ENCODE measurements at places on chromosomes 11 and 22.

- DNase-seq: no peak
These were observed 114.3 kb downstream of the CD44 start for GRCh38 chr11:35253237-35253636.

GRCh38 chr22:28716686-28717085 is 24.9 kb downstream of the CHEK2 start:
- DNase-seq: no peak

DNA sequence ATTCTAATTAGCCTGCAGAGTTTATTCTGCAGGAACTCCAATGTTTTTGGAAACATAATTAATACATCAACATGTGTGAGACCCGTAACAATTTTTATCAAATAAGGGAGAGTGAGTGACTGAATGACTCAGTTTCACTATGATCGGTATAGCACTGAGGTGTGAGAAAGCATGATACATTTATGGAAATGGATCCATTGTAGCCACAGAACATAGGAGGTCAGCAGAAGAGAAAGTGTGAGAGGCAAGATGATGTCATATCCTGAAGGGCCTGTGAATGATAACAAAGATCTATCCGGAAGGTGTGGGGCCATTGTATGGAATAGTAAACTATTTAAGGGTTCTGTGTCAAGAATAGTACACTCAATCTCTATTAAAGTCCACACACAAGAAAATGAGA is 1406.1 kb upstream of the TENM4 start:
- DNase-seq: no peak

DNA sequence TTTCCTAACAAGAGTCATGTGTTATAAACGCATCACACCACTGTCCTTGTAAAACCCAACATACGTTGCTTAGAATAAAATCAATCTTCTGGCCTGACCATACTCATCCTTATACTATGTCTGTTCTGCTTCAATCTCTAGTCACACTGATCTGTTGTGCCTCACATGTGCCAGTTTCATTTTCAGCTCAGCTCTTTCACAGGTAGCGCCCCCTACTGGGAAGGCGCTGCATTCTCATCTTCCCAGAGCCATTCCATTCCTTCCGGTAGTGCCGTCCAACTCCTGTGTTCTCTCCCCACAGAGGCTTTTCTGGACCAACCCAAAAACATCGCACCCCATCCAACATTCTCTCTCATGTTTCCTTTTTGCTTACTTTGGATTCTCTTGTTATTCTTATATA is 22.2 kb downstream of the CASP5 start:
- no peak for DNase-seq

DNA sequence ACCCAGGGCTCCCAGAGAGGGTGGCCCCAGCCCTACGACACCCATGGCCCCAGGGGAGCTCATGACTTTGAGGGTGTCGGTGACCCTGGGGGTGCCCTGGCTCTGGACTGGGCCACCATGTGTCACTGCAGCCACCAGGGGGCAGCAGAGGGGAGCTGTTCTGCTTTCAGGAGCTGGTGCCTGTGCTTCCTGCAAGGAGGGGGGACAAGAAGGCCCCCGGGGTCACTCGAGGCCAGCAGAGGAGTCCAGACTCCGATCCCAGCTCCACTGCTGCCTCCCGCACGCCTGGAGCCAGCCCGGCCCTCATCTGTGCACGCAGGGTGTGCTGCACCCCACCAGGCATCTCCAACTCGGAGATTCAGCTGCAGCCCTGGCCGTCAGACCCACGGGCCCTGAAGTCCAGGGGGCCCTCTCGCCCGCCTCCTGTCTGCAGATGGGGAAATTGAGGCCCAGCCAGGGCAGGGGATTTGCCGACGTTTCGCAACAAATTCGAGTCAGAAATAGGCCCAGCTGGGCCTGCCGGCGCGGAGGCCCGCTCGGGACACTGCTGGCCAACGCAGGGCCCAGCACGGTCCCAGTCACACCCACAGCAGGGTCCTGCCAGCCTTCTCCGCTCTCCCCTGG is 29.5 kb upstream of the WNT7B start:
- peak; percentile 67 for DNase-seq

DNA sequence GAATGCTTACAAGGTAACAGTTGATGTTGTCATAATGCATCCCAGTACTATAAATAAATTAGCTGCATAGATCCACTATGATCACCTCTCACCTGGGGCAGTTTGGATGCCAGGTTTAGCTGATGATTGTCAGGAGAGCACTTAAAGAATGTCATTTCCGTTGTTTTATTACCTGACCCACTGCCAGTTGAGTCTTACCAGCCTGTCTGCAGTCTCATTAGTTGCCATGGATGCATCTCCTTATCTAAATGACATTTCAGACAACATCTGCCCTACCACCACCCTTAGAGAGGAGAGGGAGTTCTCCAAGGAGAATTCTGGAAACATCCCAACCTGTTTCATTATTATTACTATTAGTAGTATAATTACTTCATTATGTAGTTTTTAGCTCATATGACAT is 339.1 kb upstream of the API5 start:
- DNase-seq: no peak

DNA sequence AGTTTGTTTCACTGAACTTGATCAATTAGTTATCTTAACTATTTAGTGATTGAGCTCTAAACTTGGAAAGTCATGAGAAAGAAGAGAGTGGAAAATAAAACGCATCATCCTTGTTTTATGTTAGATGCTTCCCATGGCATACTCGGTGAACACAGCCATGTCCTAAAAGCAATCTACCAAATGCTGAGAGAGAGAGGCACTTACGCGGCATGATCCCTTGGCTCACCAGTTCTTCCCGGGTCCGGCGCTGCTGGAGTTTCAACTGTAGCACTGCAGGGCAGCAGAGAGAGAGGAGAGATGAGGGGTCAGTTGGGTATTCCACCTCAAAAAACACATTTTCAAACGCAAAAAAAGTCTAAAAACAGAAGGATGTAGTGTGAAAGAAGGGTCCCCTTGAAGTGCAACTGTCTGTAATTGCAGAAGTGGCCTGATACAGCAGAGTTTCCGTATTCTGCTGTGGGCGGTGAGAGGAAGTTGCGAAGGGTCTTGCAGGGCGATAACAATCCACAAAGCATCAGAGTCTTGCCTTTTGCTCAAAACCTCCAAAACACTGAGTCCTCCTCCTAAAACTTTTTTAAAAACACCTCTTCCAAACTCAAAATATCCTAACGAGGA is 92.7 kb downstream of the SGSM3 start:
- no peak for DNase-seq

DNA sequence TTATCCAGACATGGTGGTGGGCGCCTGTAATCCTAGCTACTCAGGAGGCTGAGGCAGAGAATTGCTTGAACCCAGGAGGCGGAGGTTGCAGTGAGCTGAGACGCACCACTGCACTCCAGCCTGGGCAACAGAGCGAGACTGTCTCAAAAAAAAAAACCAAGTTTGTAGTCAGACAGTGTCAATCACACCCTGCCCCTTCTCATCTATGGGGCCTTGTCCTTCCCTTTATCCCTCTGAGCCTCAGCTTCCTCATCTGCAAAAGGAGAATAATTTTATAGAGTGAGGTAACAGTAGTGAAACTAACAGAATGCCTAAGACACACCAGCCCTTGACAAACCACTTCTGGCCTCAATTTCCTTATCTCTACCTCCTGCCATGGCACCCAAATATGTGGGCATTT is 10.7 kb downstream of the BCL9L start:
- no peak for DNase-seq

GRCh38 chr11:110082899-110083298 is 10.3 kb upstream of the ZC3H12C start:
- DNase-seq: no peak

GRCh38 chr11:62983536-62984199 is 1.1 kb downstream of the SLC22A6 start:
- DNase-seq: no peak

DNA sequence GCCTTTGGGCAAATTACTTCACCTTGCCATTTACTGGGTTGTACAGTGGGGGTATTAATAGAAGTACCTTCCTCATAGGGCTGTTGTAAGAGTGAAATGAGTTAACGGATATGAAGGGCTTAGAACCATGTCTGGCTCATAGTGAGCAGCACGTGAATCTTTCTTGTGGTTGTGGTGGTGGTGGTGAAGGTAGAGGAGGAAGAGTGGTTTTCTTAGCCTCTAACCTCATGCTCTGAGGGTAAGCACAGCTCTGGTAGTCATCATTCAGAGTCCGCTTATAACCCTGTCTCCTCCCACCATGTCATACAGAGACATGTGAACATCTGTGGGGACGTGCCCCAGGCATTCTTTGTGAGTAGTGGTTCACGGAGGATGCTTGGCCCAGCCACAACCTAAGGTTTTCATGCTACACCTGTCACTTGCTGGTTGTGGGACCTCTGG is 43.6 kb downstream of the TEAD1 start:
- DNase-seq: no peak

DNA sequence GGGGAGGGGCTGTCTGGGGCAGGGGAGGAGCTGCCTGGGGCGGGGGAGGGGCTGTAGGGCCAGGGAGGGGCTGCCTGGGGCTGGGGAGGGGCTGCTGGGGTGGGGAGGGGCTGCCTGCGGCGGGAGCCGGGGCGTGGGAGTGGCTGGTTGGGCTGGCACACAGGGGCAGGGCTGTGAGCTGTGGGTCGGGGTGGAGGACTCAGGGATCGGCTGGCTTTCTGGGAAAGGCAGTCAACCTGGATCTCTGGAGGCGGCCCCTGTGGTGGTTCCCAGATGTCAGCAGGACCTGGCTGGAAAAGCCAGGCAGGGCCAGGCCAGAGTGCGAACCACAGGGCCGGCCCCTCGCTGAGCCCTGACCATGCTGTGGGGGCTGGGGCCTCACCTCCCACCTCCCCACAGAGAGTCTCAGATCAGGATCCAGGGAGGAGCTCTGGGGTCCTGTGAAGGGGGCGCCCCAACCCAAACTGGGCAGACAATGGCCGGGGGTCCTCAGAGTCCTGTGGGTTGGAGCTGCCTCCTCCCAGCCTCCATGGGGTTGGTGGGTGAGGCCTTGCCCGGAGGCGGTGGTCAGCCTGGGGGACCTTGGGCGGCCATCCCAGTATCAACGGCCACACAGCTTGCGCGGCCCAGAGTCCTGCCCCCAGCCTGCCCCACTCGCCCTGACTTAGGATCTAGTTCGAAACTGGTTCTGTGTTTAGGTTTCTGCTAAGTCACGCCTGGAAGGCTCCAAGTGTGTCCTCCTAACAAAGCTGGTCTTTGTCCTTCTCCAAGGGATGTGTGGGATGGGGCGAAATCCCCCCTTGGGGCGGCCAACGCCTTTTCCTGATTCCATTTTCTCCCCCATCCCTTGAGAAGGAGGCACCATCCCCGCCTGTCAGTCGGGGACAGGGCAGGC is 1.9 kb downstream of the MUC5B start:
- DNase-seq: no peak

DNA sequence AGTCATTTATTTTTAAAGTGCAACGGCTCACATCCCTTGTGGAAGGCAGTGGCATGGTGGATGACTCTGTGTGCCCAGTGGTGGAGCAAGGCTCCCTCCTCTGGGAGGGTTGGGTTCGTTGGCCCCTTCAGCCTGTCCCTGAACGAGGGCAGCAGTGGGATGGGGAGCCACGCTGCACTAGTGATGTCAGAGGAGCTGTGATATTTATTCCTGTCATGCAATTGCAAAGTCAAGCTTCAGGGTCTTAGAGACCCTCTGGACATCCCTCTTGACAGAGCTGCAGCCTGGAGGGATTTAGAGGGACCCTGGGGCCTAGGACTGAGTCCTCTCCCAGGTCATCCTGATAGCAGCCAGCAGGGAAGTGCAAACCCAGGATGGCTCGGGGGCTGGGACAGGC is 78.2 kb upstream of the NARS2 start:
- no peak for DNase-seq

DNA sequence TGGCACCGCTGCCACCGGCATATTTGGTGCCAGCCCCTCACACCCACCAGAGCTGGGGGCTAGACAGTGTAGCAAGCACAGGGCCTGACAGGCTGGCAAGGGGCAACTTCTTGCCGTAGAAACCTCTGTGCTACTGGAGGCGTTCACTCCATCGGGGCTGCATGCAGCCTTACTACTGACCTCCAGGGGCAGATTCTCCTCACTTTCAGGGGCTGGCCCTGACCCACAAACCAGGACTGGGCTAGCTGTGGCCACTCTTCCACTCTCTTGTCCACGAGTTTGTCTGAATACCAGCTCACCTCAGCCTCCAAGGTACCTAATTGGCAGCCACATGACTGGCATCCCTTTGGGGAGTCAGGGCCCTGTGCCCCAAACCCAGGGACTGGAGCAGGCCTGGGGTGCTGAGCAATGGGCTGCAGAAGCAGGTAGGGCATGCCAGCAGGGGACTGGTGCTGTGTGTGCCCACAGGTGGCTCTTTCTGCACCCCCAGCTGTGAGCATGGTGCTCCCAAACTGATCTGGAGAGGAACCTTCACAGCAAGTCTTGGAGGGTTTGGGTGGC is 2.1 kb upstream of the LMO1 start:
- no peak for DNase-seq

- no peak for DNase-seq
These were observed 825.4 kb upstream of the CNTN5 start for GRCh38 chr11:98195300-98195699.

- no peak for DNase-seq
These were observed 23.5 kb upstream of the TH start for GRCh38 chr11:2194877-2195755.

GRCh38 chr22:36348760-36349159 is 39.0 kb downstream of the MYH9 start:
- DNase-seq: no peak

DNA sequence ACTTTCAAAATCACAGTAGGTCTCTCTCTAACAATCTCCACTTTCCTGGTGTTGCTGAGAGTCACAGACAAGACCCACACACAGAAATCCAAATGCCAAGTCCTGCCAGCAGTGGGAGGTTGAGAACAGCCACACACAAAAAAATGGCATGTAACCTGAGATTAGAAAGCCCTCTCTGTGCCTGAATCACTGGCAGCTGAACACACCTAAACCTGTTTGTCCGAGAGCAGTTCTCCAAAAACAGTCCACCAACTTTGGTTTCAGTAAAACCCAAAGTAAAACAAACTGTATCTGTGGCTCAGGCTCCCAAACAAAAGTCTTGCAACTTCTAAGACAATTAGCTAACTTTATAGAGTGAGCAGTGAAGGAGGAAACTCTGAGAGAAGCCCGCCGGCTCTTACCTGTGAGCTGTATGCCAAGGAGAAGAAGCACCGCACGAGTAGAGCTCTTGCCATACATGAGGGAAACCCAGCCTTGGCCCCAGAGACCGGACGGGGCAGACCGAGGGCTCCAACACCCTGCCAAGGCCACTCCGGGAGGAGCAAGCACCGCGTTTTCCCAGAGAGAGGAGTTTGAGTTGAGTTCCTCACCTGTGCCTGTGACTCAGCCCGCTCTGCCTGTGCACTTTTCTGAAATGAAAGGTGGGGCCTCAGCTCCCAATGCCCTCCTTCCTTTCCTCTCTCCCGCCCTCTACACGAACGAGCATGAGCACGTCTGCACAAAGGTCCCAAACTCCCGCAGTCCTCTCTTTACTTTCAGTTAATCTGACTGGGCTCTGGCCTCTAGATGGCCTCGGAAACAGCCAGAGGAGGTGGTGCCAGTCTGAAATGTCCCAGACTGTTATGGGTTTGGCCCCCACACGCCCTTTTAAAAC is at the start of gene MPZL2:
TSS of gene MPZL2 (minus strand) at position 603 of the 874 bp plus-strand sequence. CDS start at position 459, 144 bp downstream.
- no peak for DNase-seq

DNA sequence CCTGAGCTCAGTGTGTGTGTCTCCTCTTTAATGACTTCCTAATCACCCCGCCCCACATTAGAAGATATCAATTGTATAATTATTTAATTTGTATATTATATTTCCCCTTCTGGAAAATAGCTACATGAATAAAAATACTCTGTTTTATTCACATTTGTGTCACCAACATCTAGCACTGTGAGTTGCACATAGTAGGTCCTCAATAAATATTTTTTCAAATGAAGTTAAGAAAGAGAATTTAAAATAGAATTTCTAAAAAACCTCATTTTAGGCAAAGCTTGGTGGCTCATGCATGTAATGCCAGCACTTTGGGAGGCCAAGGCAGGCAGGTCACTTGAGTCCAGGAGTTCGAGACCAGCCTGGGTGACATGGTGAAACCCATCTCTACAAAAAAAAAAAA is 59.7 kb downstream of the FAM83F start:
- DNase-seq: no peak

Data from DMS79 (cell line).